Cerebellar nuclear complex (tissue), 1 donor: ENCODE measurements at places on chromosomes 1 and 21.

DNA sequence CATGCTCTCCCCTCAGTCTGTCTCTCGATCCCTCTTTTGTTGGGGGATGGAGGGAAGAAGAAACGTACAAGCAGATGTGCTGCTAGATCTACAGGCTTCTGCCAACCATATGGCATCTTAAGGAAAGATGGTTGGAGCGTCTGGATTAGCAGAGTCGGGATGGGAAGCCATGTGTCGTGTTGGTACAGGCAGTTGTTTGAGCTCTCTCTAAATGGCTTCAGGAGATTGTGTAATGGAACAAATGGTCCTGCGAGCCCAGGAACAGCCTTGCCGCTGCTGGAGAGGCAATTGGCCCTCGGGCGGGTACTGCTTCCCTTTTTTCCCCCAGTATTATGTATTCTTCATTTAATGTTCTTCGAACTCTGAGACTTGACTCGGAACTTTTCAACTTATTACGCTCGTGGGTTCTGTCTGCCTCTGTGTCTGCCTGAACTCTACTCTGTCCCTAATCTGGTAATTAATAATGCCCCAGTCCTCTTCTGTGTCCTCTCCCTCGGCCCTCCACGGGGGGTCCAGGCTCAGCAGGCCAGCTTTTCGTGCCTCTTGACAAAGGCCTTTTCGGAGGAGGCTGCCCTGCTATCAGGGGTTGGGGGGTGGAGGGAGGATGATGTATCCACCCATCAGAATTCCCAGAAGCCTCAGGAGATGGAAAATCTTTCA, 215.3 kb downstream of the SDCCAG8 start:
- no peak for DNase-seq

- no peak for DNase-seq
Observed at GRCh38 chr1:97137862-97138514, 416.4 kb downstream of the PTBP2 start.

DNA sequence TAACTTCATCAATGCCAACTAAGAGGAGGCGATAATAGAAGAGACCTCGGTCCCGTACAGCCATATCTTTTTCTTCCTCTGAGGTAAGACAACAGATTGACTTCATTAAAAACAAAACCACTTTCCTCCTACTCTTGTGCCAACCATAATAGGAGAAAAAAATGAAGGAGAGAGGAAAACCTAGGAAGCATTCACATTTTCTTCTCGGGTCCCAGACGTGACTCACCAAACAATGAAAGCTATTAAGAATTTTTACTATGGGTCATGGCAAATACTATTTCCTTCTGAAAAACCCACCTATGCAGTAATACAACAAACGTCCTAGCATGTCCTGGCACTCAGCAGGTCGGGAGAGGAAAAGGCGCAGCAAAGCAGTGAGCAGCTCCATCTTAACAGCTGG, 8.6 kb upstream of the BCL2L15 start:
- DNase-seq, result no peak

GRCh38 chr1:160451859-160452232, 51.5 kb downstream of the VANGL2 start:
- DNase-seq, result no peak

GRCh38 chr1:45928486-45929205, 125.2 kb downstream of the MAST2 start:
- DNase-seq, result no peak

DNA sequence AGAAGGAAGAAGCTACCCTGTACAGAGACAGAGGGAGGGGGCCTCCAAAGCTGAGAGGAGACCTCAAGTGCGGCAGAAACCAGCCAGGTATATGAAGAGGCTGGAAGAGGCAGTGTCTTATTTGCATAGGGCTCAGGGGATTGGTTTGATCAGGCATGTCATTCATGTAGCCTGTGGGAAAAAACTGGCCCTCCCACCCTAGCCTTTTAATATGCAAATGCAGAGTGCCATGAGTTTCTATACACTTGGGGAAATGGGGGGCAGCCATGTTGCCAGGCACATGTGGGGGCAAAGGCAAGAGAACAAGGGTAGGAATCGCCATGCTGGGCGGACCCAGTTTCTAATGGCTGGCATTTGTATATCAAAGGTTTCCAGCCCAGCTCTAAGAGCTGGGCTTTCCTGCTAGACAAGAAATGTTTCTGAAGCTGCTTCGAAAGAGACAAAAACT, 172.7 kb downstream of the RASAL2 start:
- no peak for DNase-seq

DNA sequence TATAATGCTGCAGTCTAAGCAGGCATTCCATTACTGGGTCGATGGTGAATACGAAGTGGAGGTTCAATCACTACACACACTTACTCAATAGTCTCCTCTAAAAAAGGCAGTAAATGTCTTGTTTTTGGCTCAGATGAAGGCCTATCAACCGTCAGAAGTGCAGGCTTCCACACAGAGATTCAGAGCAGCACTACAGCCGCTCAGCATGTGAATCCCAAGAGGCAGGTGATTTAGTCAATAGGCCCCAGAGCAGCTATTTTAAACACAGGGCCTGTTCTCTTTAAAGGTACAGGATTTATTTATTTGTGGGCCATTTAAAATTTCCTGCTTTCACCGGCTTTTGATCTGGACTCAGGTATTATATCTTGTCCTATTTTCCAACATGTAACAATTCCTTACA, 293.7 kb downstream of the RGS7 start:
- no peak for DNase-seq

DNA sequence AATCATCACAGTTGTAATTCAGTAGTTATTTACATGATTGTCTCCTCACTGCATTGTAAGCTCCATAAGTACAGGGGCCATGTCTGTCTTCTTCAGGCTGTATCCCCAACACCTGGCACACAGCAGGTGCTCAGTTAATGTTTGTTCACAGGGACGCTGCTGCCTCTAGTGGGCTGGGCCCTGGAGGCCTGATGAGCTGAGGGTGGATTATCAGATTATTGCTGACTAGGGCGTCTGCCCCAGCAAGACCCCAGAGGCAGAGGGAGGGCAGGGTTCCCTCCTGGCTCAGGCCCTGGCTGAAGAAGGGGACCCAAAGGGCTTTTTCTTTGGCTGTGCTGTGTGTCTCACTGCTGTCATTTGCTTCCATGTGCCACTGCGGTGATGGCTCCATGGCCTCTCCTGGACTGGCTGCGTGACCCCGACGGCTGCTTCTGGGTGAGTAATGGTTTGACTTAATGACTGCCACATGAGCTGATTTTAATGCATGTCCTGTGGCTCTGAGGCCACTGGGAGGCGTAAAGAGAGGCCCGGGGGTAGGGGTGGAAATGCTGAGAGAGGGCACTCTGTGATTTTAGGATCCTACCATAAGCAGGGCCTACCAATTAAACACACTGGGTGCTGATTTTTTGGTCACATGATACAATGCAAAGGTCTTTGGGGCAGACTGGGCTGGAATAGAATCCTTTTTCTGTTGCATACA, 20.8 kb upstream of the EPB41 start:
- no peak for DNase-seq

DNA sequence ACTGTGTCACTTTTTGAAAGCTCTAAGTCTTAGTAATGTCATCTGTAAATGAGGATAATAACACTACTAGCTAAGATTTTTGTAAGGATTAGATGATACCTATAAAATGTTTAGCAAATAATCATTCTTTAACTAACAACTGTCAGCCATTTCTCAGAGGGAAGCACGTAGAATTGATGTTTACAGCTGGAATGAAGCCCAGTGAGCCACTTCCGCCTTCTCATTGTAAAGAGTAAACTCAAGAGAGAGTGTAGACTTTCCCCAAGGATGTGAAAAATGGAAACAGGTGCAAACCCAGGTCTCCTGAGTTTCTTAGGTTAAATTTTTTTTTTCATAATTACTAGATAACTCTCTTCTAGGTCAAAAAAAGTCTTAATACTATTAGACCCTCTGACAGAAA, 4.9 kb downstream of the GREM2 start:
- DNase-seq, result no peak

DNA sequence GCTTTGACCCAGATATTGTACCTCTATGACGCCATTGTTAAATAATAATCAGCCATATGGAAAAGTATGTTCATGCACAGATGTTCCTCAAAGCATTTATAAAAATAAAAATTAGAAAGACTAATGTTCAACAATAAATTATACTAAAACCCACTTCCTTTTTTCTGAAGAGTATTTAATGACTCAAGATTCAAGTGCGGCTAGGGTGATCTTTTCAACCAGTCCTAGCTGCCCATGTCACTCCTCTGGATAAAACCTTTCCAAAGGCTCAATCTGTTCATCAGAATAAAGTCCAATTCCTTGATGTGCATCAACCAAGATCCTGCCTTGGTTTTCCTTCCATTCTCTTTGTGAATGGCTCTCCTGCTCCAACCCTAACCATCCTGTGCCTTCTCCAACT, 292.0 kb downstream of the VAV3 start:
- DNase-seq, result no peak
